Pons (tissue), 1 donor: ENCODE measurements at places on chromosomes 3 and 15.

DNA sequence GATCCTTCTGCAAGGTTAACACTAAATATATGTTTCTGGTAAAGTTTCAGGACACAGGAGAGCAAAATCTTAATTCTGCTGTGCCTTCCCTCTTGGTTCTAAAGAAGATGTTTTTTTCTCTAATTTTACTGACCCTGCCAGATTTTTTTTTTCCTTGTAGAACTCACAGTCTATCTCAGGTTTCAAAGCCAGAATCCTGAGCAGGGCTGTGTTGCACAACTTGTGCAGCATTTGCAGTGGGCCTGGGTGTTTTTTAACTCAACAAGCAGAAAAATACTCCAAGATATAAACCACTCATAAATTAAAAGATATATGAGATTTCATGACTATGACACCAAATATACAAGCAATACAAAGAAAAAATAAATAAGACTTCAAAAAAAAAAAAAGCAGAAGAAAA, 40.2 kb upstream of the ARF4 start:
- no peak for DNase-seq

- DNase-seq: no peak
Measured at GRCh38 chr3:180923561-180923960, 11.1 kb downstream of the FXR1 start.

DNA sequence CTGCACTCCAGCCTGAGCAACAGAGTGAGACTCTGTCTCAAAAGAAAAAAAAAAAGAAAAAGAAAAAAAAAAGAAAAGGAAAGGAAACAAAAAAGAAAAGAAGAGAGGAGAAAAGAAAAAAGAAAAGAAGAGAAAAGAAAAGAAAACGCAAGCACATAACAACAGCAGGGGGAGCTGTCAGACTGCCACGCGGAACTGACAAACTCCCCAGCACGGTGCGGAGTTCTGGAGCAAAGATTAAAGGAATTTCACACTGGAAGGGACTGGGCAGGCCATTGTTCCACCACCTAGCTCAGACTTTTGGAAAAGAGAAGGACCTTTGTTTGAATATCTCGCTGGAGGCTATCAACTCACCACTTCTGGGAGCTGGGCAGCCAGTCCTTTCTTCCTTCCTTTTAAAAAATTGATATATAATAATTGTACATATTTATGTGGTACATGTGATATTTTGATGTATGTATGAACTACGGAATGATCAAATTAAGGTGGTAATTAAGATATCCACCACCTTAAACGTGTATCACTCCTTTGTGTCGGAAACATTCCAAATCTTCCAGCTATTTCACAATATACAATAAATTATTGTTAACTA, 40.5 kb downstream of the DPPA2 start:
- DNase-seq: peak; percentile 12

DNA sequence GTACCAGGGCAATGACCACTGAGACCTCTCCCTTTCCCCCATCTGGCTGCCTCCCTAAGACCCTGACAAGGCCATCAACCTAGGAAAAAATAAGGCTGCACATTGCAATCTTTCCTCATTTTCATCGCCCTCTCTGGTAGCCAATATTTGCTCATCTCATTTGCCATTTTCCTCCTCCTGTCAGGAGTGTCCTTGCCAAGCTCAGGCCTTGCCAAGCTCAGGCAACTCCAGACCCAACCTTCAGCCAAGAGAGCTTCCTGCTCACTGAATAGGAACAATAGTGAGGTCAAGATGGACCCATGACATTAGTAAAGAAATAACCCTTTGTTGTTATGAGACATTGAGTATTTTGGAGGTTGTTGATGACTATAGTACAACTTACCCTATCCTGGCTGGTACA, 380.3 kb downstream of the RSL24D1 start:
- no peak for DNase-seq

- DNase-seq: no peak
Measured at GRCh38 chr15:49327927-49328326, 95.1 kb upstream of the FGF7 start.

DNA sequence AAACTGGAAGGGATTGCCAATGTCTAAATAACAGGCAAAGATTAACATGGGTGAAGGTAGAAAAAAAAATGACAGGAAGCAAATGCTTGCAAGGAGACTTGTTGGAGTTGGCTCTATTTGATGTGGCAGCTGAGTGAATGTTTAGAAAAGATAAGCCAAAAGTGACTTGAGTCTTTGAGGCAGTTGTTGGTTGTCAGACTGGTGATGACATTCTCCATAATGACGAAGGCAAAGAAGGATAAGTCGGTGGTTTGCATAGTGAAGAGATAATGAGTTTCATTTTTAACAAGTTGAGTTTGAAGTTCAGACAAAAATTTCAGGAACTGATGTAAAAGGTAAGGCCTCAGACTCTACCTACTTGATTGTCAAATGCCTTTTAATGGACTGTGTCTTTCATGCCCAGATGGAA, 704.1 kb upstream of the SGO1 start:
- DNase-seq: no peak

DNA sequence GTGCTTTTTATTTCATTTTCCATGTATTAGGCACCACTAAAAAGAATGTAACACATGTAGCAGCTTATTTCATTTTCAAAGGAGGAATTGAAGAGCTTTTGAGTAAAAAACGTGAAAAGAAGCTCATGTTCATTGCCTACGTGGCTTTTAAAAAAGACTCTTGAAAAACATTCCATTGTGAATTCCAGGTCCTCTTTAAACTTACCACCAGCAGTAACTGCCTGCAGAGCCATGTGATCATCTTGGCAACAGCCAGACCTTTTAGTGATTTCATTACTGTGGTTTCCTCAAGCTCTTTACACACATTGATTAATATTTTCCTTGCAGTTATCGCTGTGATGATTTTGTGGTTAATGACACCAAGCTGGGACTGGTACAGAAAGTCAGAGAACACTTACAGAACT, 43.8 kb upstream of the FBXL22 start:
- DNase-seq: peak; percentile 40

DNA sequence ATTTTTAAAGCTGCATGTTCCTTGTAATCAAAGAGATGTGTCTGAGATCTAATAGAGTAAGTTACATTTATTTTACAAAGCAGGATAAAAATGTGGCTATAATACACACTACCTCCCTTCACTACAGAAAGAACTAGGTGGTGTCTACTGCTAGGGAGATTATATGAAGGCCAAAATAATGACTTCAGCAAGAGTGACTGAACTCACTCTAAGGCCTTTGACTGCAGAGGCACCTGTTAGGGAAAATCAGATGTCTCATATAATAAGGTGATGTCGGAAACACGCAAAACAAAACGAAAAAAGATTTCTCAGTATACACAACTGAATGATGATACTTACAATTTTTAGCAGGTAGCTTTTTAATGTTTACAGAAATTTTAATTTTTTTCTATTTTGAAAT, 19.1 kb downstream of the B3GNT5 start:
- DNase-seq: no peak

DNA sequence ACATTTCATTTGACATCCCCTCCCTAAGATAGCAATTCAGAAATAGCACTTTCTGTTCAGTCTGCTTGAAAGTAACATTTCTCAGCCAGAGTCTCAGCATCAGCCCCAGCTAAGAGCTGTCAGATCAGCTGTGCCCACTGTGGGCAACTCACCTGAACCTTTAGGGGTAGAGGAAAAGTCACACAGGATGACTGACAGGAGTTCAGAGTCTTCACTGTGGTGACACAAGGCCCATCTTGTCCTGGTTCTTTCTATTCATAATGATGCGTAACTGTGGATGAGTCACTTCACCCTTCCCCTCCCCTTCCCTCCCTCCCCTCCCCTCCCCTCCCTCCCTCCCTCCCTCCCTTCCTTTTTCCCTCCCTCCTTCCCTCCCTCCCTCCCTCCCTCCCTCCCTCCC, 96.1 kb upstream of the RASGRP1 start:
- no peak for DNase-seq

DNA sequence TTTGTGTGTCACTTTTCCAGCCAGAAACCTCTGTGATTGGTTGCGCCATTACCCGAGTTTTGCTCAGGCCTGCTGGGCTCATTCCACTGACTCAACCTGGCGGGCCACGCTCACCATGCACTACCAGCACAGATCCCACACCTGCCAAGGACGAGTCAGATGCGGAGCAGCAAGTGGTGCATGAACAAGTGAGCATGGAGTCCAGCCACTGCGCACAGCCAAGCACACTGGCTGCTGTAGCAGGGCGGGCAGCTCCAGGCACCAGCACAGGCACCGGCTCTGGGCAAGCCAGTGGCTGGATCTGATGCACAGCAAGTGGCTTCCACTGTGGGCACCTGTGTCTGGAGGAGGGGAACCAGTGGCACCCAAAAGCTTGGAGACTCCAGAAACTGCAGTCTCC, 110.4 kb downstream of the CBLB start:
- DNase-seq: no peak

DNA sequence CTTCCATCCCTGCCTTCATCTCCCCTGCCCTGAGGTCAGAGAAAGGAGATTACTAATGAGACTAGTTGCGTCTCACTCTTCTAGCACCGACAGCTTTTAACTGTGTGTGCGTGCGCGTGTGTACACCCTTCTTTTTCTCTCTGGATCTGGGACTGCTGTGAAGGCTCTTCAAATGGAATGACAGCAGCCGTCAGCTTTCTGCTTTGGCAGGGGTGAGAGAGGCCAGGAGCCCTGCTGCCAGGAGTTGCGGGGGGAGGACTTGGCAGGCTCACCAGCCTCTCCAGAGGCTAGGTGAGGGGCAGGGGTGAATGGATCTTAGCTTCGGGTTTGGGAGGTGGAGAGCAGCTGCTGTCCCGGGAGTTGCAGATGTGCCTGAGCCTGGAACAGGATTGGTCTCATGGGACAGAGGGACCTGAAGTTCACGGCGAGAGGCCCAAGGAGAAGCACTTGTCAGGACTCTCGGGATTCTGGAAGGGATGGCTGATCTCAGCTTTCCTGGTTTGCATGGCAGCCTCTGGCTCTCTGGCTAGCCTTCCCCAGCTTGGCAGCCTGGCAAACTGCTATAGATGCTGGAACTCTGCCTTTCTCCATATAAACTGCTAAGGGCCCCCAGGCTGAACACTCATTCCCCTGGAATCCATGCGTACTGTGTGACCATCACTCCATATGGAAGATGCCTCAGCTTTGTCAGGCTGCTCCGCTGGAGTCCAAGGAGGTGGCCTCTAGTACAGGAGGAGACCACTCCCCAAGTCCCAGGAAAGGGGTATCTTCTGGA, 16.6 kb downstream of the TEX264 start:
- no peak for DNase-seq

- DNase-seq: peak; percentile 36
Measured at GRCh38 chr3:94036909-94037507, 8.6 kb upstream of the STX19 start.

GRCh38 chr3:119872773-119873172, 90.9 kb downstream of the NR1I2 start:
- no peak for DNase-seq

DNA sequence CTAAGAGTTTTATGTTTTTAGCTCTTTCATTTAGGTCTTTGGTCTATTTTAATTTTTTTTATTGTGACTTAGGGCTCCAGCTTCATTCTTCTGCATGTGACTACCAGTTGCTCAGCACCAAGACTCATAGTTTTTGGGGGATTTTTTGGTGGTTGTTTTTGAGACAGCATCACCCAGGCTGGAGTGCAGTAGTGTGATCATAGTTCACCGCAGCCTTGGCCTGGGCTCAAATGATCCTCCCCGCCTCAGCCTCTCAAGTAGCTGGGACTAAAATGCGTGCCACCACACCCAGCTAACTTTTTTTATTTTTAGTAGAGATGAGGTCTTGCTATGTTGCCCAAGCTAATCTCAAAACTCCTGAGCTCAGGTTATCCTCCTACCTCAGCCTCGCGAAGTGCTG, 19.4 kb downstream of the CDV3 start:
- no peak for DNase-seq

DNA sequence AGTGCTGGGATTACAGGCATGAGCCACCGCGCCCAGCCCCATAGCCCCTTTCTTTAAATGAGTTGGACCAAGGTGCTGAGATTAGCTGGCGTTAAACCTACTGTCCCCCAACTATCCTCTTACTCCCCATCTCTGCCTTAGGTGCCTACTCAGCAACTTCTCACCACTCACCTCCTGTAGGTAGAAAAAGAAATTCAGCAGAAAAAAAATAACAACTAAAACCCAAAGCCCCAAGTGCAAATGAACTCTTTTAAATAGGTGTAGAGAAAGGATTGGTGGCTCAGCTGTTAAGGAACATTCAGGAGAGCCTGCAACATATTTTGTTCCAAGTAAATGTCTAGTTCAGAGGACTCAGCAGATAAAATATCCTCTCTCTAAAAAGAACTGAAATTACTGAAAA, 19.5 kb downstream of the SAMD7 start:
- DNase-seq: no peak

- DNase-seq: no peak
Measured at GRCh38 chr3:5013021-5013906, 34.0 kb downstream of the BHLHE40 start.

GRCh38 chr15:63135804-63136203, 14.1 kb downstream of the LACTB start:
- no peak for DNase-seq

- no peak for DNase-seq
Measured at GRCh38 chr3:143239031-143239430, 119.5 kb downstream of the CHST2 start.

DNA sequence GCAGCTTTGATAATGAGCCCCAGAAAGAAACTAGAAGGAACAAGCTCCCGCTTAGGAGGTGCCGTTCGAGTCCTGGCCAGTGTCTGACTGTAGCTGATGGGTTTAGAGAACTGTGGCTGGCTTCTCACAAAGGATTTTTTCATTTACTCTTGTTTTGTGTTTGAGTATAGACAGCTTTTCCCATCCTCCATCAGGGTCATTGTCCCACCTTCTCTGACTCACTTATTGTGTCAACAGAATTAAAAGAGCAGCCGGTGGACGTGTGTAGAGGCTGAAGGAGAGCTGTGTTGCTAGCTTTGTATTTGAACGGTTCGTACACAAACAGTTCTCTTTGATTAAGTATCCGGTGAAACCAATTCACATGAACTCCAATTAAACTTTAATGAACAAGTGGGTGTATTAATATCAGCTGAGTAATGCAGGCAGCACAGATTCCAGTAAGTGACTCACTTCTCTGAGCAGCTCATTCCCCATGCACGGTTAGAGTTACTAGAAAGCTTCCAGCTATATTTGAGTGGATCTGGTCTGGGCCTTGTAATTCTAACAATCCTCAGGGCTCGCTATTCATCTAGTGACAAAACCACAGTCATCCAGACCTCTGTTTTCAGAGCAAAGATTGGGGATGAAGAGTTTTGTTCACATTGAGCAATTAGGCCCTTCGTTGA, 141.0 kb downstream of the LPP start:
- DNase-seq: peak; percentile 36

GRCh38 chr3:105593315-105593714, 226.6 kb downstream of the ALCAM start:
- DNase-seq: no peak

GRCh38 chr15:50131617-50132016, 12.6 kb upstream of the ATP8B4 start:
- DNase-seq: no peak

DNA sequence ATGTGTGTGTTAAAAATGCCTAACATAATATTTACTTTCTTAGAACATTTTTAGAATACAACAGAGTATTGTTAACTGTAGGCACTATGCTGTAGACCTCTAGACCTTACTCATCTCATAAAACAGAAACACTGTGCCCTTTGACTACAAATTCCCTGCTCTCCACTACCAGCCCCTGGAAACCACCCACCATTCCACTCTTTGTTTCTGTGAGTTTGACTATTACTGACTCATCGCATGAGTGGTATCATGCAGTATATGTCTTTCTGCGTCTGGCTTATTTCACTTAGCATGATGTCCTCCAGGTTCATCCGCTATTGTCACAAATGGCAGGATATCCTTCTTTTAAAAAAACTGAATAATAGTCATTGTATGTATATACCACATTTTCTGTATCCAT, 216.7 kb upstream of the CFAP20DC start:
- DNase-seq: no peak
